Hematopoietic multipotent progenitor cell treated with erythropoietin and hydrocortisone succinate and interleukin-3 and kit ligand, for 17 days (in vitro differentiated cells): ENCODE measurements at places on chromosomes 11 and 22.
A peak's percentile ranks its signal among the peaks of the same experiment; 100 is the strongest.

- DNase-seq: no peak
Measured at GRCh38 chr11:48011798-48012391, 31.5 kb downstream of the PTPRJ start.

DNA sequence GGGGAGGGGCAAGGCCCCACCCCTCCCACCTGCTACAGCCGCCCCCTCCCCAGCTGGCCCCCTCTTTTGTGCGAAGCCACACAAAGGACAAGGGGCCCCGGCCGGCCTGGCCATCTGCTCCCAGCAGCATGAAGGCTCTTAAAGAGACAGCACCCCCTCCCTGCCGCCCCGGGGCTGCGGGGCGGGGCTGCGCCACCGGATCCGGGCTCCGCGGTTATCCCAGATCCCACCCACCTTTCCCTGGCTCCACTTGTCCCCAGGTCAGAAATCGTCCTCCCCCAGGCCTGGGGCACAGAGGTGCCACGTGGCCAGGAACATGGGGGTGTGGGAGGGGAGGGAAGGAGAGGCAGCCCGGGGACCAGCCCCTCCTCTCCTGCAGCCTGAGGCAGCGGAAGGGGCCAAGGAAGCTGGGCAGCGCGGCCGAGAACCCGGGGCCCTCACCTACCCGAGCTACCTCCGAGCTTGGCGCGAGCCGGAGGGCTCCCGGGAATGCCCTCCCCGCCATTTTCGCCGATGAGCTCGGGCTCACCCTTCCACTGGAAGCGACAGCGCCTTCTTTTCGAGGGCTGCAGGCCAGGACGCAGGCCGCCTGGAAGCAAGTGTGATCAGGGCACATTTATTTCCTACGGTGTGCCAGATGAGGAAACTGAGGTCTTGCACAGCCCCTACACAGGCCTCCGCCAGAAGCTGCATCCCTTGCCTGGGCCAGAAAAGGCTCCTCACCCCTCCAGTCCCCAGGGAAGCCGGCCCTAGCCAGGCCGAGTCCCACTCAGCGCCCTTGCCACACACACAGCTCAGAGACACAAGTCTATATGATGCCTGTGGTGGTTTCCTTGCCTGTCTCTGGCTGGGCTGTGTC, 2.5 kb upstream of the RCOR2 start:
- no peak for DNase-seq

GRCh38 chr11:11577251-11577855, 44.5 kb downstream of the GALNT18 start:
- no peak for DNase-seq

DNA sequence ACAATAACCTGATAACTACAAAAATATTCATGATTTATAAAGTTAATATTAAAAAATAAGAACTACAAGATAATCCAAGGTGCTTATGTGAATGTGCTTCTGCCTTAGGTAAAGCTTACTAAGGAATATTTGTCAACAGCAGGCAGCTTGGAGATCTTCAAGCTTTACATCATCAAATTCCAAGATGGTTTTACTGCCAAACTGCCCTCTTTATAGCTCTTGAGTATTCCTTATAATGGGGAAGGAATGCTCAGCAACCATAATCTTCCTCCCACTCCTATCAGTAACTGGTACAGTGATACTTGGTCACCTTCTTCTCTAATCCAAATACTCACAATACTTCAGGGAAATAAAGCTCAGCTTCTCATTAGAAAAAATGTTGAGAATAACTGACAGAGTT, 30.1 kb downstream of the SBF2 start:
- no peak for DNase-seq

DNA sequence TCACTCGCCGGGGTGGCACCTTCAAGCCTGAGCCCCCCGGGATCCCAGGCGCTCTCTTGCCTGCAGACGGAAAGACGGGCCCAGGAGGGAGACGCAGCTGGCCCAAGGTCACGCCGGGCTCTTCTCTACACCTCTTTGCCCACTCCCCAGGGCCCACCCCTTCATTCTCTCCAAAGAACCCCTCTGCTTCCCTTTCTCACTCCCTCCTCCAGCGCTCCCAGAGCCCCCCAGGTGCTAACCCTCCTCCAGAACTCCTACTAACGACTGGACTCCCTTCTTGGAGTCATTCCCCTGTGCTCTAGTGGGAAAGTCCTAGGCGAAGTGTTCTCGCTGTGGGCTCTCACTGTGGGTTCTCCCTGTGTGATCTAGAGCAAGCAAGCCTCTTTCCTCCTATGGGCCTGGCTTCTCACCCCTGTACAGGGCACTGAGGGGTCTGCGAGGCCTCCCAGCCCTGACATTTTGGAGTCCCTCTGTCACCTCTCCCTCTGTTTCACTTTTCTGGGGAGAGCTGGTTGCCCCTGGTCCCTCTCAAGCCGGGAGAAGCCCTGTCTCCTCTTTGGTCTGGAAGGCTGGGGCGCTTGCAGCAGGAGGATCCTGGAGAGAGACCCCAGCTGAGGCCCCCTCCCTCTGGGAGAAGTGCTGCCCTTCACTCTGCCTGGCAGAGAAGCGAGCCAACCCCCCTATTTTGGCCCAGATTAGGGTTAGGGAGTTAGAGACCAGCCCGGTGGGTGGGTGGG, 858 bp downstream of the OAF start:
- DNase-seq: no peak

DNA sequence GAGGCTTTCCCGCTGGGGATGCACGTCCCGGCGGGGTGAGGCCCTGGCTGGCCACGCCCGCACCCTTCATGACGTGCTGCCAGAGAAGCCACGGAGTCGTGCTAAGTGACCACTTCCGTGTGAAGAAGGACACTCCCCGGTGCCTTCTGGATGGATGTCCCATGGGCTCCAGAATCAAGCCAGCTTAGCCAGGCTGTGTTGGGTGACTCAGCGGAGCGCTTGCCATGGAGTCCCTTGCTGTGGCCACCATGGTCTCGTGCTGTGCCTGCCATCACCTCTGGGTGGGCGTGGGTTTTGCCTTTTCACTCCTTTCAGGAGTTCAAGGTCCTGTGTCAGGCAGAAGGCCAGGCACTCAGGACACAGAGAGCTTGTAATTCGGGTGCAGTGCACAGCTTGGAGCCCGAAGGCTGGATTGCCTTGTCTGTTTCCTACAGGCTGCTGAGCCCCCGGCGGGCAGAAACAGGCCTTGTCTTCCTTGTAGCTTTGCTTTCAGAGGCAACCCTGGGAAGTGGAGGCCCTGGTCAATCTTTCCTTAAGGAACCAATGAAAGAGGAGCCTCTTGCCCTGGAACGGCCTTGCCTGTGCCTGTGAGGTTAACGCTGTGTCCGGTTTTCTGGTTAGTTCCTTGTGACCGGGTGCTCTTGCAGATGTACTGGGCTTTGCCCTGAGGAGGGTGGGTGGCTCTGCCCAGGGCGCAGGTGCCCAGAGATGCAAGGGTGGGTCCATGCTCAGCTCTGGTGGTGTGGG, 268.6 kb downstream of the TBC1D22A start:
- DNase-seq: no peak

DNA sequence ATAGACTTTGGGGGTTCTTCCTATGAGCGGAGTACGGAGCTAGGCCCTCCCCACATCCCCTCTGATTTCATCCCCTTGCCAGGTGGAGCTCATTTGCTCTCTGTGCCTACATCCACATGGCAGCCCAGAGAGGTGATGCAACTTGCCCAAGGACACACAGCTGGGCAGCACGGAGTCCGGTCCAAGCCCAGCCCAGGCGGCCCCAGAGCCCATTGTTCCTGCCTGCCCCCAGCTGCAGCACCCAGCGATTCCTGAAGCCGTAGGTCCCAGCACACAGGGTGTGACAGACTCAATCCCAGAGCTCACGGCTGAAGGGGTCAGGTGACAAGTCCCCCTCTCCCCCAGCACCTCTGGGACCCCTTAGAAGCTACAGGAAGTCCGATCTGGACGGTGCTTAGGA, 22.2 kb upstream of the RFPL3 start:
- no peak for DNase-seq

- DNase-seq: no peak
Measured at GRCh38 chr11:104570078-104570701, 328.1 kb downstream of the CASP12 start.

DNA sequence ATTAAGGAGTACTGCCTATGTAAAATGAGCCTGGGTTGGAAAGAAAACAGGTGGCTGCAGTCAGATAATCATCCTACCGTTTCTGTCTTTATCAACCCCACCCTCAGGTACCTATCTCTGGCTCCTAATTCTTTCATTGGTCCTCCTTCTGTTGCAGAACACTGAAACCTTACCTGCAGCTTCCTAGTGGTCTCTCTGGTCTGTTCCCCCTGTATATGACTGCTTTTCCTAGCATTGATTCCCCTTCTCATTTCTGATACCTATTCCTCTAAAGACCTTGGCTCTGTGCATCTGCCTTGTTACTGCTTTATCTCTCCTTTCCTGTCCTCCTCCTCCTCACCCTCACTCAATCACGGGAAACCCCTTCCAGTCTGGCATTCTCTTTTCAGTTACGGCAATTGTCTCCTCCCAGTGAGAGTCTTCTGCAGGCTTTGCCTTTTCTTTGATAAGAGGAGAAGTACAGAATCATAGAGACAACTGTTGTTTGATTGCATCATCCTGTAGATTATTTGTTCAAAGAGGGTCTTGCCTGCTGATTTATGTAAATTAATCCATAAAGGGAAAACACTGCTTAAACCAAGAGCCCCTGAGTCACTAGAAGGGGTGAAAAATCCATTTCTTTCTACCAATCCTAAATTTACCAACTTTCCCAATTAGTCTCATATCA, 301.2 kb downstream of the AASDHPPT start:
- DNase-seq: no peak

GRCh38 chr22:23752750-23753149, 1.5 kb downstream of the VPREB3 start:
- DNase-seq: no peak

- DNase-seq: no peak
Measured at GRCh38 chr11:102868339-102868738, 6.4 kb downstream of the MMP12 start.

GRCh38 chr11:121887569-121887968, 228.4 kb downstream of the BLID start:
- DNase-seq: no peak

DNA sequence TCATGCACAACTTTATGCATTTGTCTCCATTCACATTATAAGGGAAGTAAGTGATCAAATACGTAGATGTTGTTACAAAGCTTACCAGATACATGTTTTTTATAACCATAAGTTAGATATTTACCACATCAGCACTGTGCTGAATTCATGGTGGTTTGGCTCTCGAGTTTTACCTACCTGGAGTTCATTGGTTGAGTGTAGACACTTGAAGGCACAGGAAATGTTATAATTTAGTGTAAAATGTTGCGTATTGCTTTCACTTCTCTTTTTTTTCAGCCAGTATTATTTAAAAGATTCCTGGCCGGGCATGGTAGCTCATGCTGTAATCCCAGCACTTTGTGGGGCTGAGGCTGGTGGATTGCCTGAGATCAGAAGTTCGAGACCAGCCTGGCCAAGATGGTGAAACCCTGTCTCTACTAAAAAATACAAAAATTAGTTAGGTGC, 53.1 kb upstream of the GRK2 start:
- DNase-seq: no peak

- DNase-seq: no peak
Measured at GRCh38 chr22:24920029-24920428, 26.5 kb downstream of the LHFPL7 start.

DNA sequence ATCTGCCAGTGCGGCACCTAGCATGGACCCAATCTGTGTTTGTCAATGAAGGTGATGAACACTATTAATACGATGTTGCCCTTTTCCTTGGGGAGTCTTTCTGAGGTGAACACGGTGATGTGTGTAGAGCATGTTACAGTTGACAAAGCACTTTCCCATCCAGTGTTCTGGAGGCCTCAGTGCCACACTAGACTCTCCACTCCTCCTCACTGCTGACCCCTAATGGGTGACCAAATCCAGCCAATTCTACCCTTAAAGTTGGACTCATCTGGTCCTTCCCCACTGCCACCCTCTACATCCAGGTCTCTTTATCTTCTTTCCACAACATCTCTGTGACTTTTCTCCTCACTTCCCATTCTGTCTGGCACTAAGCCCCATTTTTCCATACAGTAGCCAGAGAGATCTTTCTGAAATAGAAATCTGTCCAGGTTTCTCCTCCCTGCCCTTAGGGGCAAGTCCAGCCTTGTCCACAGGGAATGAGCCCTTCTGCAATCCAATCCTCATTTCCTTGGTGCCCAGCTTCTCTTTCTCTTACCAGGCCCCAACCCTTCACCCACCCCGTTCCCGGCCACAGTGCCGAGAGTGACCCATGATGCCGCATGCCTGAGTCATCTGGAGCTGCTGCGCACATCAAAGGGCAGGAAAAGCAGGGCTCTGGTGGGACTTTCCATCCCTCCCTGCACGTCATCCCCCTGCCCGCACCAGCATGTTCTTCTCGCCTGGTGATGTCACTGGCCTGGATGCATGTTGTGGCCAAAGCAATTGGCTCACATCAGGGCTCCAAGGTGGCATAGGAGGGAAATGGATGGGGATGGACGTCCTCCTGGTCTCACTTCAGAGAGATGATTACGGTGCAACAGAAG, 64.2 kb downstream of the RASSF10 start:
- DNase-seq: no peak

DNA sequence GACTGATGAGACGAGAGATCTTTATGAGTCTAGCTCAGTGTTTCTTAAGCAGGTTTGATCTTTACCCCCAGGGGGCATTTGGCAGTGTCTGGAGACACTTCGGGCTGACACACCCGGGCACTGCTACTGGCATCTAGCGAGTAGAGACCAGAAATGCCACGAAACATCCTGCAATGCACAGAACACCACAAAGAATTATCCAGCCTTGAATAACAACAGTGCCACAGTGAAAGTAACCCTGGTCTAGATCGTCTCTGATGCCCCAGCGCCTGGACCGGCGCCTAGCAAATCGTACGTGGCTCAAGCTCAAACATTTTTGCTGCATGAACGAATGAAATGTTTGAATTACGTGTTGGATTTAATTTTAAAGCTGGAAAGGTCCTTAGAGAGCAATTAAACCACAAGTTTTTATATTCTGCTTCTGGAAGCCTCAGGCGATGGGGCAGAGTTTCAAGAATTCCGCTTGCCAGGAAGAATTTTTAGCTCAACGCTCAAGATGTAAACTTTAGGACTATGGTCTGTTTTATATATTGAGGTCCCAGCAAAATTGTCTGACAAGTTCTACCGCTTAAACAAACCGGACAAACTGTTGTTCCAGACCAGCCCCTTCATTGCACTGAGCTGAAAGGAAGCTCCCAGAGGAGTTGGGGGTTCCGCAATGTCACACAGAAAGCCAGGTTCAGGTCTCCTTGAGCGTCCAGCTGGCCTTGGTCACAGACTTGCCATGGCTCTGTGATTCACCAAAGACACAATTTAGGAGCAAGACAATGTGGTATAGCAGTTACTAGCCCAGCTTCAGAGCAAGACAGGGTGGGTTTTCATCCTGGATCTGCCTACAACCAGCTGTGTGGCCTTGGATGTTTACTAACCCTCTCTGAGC, 44.2 kb upstream of the SMTN start:
- no peak for DNase-seq

DNA sequence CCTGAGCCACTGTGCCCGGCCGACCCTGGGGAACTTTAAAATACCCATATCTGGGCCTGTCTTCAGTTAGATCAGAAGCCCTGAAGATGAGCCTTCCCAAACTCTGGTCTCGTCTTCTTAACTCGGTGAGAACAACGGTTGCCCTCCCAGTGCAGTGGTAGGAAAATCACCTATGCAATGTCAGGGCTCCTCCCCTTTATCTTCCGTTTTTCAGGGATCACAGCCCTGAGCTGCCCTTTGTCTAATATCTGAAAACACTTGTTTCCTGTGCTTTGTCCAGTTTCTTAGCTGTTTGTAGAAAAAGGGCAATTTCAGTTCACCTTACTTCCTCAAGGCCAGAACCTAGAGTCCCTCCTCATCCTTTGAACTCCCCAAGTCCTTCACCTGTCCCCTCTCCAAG, 9.4 kb downstream of the DRAP1 start:
- DNase-seq: peak; percentile 32
